ENCODE measurements at places on chromosomes 16 and 17. TPM values are rescaled to one million over a fixed set of nuclear protein-coding genes. Genes with fewer than 3 reads are reported as not detected.

ACE gene
- total RNA-seq = 6.4 TPM

IKZF3 gene
- not detected for total RNA-seq

DNA sequence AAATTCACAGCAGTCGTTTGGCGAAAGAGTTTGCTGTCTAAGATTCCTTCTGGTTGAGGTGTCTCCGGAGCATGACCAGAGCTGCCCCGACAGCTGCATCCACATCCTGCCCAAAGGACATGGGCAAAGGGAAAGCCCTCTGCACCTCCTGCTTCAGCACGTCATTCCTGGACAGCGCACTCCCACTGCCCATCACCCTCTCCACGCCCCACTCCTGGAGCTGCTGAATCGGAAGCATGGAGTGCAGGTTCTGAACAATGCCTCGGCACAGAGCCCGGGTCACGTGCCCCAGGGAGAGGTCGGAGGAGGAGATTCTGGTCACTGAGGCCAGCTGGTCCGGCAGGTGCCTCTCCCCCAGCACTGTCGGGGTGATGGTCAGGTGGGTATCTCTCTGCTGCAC lies 1.3 kb upstream of the TRPV1 start:
- no peak for DNase-seq

DNA sequence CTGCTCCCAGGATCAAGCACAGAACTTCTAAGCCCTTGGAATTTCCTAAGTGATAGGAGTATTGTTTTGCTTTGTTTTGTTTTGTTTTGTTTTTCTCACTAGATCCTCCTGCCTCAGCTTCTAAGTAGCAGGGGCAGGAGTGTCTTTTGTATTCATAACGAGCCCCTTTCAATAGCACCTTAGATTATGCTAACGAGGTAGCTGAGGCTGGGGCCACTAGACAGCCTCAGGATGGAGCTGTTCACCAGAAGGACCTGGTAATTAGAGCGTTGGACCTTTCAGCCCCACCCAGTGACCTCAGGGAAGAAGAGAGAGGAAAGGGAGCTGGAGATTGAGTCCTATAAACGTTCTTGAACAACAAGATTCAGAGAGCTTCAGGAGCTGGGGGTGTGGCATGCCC lies 43.6 kb downstream of the IKZF3 start:
- no peak for DNase-seq

DNA sequence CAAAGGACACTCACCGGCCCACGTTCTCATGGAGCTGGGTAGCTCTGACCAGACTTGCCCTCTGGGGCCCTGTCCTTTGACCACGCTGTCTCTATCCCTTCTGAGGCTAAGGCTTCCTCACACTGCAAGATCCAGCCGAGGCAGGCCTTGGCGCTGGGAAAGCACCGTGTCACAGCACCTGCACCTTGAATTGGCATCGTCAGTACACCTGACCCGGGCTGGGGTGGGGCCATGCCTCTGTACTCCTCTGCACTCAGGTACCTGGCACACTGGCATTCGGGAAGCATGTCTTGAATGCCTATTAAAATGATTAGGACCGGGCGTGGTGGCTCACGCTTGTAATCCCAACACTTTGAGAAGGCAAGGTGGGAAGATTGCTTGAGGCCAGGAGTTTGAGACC lies 6.0 kb downstream of the TBC1D24 start:
- no peak for DNase-seq

GRCh38 chr16:88710556-88710955 lies 4.3 kb downstream of the CTU2 start:
- no peak for DNase-seq

GRCh38 chr16:5235119-5235518 lies 137.5 kb upstream of the EEF2KMT start:
- DNase-seq = no peak

Measured in progenitor cell of endocrine pancreas (in vitro differentiated cells).